Mesothelial cell of epicardium (in vitro differentiated cells): ENCODE measurements at places on chromosomes 2 and 18. TPM values are rescaled to one million over a fixed set of nuclear protein-coding genes. Genes with fewer than 3 reads are reported as not detected.
A peak's percentile ranks its signal among the peaks of the same experiment; 100 is the strongest.

ZDBF2 gene
- total RNA-seq: 45.7 to 49.5 TPM (median 47.6 TPM) in 3 replicates

RAD51AP2 gene
- total RNA-seq: 0.13 to 0.18 TPM (median 0.16 TPM) in 3 replicates

IL36B gene
- not detected in 3 replicates for total RNA-seq

DNA sequence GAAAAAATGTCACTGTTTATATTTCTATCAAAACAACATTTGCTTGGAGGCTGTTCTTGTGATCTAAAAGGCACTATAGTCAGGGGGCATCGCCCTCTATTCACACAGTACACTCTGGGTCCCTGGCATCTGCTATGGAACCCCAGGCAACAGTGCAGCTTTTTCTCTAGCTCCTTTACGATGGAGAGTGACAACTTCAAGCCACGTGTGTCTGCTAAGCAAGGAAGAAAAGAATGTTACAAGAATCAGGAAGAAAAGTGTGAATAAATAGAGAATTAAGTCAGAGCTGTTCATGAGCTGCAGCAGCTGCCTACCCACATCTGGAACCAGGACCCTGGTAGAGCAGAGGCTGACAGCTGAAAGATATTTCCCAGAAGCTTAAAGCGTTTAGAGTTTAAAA is 11.2 kb downstream of the RND3 start:
- H3K4me1 ChIP-seq: peaks cover 98% of the 10 kb centered on the region
- H3K36me3 ChIP-seq: peaks cover 43% of the 10 kb centered on the region
- H3K27ac ChIP-seq: peak overlapping the region; percentile 97
- DNase-seq: no peak
- H3K4me3 ChIP-seq: no peak overlapping the region

DNA sequence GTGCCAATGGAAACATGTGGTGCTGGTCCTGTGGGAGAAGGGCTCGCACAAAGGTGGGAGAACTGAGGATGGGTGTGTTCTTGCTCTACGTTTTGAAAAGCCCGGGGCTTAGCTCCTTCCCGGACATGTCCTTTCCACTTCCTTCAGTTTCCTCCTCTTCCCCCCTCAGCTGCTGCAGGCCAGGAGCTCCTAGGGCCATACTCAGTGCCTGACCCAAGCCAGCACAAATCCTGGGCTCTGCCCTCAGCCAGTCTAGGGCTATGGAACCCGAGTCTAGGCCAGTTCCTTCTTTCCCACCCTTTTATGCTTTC is 1.4 kb upstream of the SIX2 start:
- peaks cover 20% of the 10 kb centered on the region for H3K4me1 ChIP-seq
- H3K27ac ChIP-seq: no peak overlapping the region
- peak overlapping the region; percentile 64 for H3K4me3 ChIP-seq

GRCh38 chr2:190050001-190050400 is 12.5 kb downstream of the MSTN start:
- no peaks in the 10 kb centered on the region for H3K36me3 ChIP-seq
- no peak overlapping the region for H3K4me3 ChIP-seq
- DNase-seq: no peak
- no peaks in the 10 kb centered on the region for H3K27me3 ChIP-seq
- peaks cover 18% of the 10 kb centered on the region for H3K4me1 ChIP-seq
- peak overlapping the region; percentile 53 for H3K27ac ChIP-seq
